ENCODE measurements at places on chromosomes 12 and 14.

- no peak overlapping the region for H3K27ac ChIP-seq
- no peaks in the 10 kb centered on the region for H3K36me3 ChIP-seq
- H3K4me1 ChIP-seq: peaks cover 7% of the 10 kb centered on the region
- H3K4me3 ChIP-seq: no peak overlapping the region
- peaks cover 20% of the 10 kb centered on the region for H3K27me3 ChIP-seq
- peak; percentile 55 for DNase-seq
Observed at GRCh38 chr12:52121824-52122539, 42.5 kb downstream of the SMIM41 start.

- peak within 1 kb of the TSS; percentile 60 for H3K27ac ChIP-seq
- H3K36me3 ChIP-seq: no peaks in the 10 kb centered on the region
- DNase-seq: peak; percentile 48
- H3K4me3 ChIP-seq: peak within 1 kb of the TSS; percentile 88
- peaks cover 31% of the 10 kb centered on the region for H3K4me1 ChIP-seq
- H3K27me3 ChIP-seq: no peaks in the 10 kb centered on the region
Observed at GRCh38 chr14:29927376-29928116, at the start of gene PRKD1. TSS of gene PRKD1 (minus strand) at chr14:29927847.

DNA sequence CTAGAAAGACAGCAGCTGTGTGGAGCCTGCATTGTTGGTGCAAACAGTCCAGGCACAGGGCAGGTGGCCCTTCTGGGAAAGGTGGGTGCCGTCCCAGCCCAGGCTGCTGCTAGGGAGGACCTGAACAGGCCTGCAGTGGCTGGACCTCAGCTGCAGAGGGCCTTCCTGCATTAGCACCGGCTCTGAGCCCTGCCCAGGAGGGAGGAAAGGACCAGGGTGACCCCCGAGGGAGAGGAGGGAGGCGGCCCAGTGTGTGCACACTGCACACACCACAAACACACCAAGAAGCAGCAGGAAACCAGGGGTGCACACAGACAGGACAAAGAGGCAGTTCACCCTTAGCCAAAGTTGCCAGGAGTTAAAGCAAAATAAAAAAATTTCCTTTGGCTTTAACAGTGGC is 8.0 kb upstream of the PGAM5 start:
- H3K27ac ChIP-seq: no peak overlapping the region
- DNase-seq: no peak
- no peak overlapping the region for H3K4me3 ChIP-seq

GRCh38 chr12:27517961-27518665 is 5.9 kb upstream of the PPFIBP1 start:
- H3K36me3 ChIP-seq: no peaks in the 10 kb centered on the region
- DNase-seq: no peak
- H3K27ac ChIP-seq: peak overlapping the region; percentile 77
- no peak overlapping the region for H3K4me3 ChIP-seq

GRCh38 chr14:97912217-97912616 is 1115.0 kb downstream of the VRK1 start:
- H3K4me3 ChIP-seq: no peak overlapping the region
- H3K4me1 ChIP-seq: peaks cover 3% of the 10 kb centered on the region

GRCh38 chr12:97275728-97276590 is 186.6 kb upstream of the RMST start:
- H3K27me3 ChIP-seq: no peaks in the 10 kb centered on the region
- H3K36me3 ChIP-seq: peaks cover 2% of the 10 kb centered on the region
- H3K4me3 ChIP-seq: peak overlapping the region; percentile 4
- DNase-seq: no peak

DNA sequence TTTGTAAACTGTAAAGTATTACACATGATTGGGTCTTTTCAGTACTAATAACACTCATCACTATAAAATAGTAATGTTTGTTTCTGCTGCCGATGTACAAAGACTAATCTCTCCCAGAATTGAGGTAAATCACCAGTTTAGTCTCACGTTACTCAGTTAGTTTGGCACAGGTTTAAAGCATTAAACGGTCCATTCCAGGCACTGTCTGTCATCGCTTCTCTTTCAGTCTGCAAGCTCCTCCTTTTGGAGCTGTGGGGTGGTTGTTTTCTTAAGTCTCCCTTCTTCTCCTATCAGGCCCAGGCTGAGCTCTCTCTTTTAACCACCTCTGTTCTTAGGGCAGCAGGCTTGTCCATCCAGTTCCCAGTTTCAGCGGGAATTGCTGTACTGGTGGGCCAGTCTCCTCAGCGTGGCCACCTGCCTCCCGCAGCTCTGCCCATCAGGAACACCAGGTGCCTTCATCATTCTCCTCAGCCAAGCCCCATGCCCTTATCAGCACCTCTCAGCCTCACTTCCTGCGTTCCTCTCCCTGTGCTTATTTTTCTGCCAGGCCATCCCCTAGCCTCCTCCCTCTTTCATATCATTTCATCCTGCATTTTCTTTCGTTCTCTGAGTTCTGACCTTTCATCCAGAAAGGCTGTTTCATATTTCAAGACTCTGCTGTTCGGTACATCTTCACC is 149.0 kb downstream of the TGFB3 start:
- no peak for DNase-seq
- no peak overlapping the region for H3K4me3 ChIP-seq
- peaks cover 52% of the 10 kb centered on the region for H3K4me1 ChIP-seq
- peak overlapping the region; percentile 77 for H3K27ac ChIP-seq
- H3K36me3 ChIP-seq: peaks cover 3% of the 10 kb centered on the region

DNA sequence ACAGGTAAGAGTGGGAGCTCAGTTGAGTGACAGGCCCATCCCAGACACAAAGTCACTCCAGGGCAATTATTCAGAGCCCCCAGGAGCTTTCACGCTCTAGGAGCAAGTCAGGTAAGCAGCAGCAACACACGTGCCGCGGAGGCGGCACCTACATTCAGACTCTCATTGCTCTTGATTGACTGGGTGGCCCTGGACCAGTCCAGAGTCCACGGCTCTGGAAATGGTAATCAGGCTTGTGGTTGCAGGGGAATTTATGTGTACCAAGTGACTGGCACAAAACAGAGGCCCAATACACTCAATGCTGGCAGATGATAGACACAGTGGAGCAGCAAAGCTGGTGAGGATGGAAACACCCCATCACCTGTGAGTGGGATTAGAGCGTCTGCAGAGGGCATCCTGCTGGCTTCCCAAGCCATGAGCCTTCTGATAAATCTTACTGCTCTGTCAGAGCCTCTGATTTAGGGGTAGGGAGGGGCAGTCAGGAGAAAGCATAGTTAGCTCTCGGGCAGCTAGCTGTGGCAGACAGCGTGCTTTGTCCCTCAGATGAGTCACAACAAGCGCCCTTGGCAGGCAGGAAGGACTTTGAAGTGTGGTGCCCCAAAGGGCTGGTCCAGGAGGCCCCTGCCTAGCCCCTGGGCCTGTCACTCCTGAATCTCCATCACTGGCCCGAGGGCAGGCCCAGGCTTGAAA is 344.7 kb downstream of the CACNA1C start:
- no peak for DNase-seq
- peaks cover 29% of the 10 kb centered on the region for H3K4me1 ChIP-seq
- H3K27me3 ChIP-seq: no peaks in the 10 kb centered on the region
- no peak overlapping the region for H3K4me3 ChIP-seq
- H3K36me3 ChIP-seq: no peaks in the 10 kb centered on the region

DNA sequence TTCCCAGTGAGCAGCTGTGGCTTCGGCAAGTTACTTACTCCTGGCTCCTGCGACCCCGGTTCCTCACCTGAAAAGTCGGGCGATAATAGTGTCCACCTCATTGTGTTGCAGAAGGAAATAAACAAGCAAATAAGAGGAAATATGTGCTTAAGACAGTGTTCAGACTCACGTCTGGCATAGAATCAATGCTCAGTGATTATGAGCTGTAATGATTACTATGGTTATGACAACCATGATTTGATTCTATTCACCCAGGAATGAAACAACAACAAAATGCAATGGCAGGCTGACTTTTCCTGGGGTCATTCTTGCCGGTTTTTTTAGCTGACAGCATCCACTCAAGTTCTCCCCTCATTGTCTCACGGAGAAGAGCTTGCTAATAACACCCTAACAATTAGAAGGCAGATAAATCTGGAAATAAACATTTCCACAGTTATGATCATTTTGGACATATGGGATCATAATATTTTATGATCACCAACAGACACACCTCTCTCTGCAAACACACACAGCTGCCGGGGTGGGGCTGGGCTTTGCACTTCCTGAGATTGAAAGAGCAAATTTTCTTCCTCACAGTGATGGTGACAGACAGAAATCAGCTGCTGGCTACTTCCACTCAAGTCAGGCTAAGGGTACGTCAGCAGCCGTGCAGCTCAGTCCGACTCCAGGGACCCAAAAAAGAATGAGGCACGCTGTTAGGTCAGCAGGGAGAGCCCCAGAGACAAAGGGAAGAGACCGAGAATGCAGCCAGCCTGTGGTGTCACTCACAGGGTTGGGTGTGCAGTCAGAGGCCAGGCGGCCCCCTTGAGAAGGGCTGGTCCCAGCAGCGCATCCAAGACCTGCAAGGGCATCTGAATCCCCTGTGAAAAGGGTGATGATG is 158.0 kb downstream of the RIMBP2 start:
- H3K4me3 ChIP-seq: no peak overlapping the region
- no peaks in the 10 kb centered on the region for H3K4me1 ChIP-seq
- H3K27me3 ChIP-seq: peaks cover 22% of the 10 kb centered on the region
- H3K36me3 ChIP-seq: no peaks in the 10 kb centered on the region
- no peak for DNase-seq
- H3K27ac ChIP-seq: no peak overlapping the region

DNA sequence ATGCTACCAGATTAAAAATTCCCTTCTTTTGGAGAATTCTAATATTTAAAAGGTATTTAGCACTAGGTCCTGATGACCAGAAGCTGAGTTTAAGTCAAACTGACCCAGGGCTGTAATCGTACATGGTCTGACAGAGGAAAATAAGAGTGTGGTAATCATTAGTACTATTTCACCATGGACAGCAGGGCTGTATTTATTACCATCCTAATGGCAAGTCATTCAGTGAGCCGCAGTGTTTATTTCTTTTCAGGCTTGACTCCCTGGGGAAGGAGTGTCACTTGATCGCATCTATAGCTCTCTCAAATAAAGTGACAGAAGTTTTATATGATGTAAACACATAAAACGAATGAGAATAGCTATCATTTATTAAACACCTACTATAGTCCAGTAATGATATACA is 261.8 kb downstream of the BTG1 start:
- no peaks in the 10 kb centered on the region for H3K27me3 ChIP-seq
- H3K4me3 ChIP-seq: no peak overlapping the region
- H3K27ac ChIP-seq: no peak overlapping the region
- no peak for DNase-seq
- peaks cover 49% of the 10 kb centered on the region for H3K4me1 ChIP-seq

DNA sequence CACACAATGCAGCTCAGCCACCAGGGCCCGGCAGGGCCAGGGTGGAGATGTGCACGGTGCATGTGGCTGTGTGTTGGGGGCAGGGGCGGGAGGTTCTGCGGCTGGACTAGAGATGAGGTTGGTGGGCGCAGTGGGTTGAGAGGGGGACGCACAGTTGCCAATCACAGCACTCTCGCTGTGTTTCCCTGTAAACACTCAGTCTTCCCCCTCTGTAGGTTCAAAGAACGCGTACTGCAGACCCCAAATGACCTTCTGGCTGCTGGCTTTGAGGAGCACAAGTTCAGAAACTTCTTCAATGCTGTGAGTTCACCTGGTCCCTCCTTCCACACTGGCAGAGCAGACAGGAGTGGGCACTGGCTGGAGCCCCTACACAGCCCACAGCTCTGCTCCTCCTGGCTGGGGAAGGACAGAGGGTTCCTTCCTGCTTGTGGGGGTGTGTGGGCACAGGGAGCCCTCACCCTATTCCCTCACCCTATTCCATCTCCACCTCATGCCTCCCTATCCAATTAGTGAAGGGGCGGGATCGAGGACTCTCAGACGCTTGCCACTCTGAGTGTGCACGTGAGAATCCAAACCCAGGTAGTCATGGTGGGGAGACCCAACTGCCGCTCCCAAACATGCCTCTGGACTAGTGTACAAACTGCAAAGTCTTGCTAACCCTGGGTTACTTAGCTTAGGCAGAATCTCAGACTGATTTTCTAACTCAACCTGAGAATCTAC is 17.8 kb downstream of the OTUB2 start:
- peaks cover 9% of the 10 kb centered on the region for H3K4me1 ChIP-seq
- no peak for DNase-seq
- peaks cover 3% of the 10 kb centered on the region for H3K36me3 ChIP-seq
- H3K27ac ChIP-seq: no peak overlapping the region
- no peaks in the 10 kb centered on the region for H3K27me3 ChIP-seq

DNA sequence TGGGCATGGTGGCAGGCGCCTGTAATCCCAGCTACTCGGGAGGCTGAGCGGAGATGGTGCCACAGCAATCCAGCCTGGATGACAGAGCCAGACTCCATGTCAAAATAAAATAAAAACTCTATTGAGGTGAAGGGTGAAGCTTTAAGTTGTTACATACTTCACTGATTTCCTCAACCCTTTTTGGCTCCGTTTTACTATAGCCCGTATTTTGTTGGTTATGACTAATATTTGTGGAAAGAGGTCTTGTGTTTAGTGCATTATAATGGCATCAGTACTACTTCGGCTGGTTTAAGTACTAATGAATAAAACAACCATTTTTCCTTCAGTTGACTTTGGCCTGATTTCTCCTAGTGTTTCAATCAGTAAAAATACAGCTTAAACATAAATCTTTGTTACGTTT is 27.0 kb upstream of the SLC2A14 start:
- H3K27me3 ChIP-seq: no peaks in the 10 kb centered on the region
- no peaks in the 10 kb centered on the region for H3K36me3 ChIP-seq
- peaks cover under 1% of the 10 kb centered on the region for H3K4me1 ChIP-seq
- no peak overlapping the region for H3K27ac ChIP-seq

DNA sequence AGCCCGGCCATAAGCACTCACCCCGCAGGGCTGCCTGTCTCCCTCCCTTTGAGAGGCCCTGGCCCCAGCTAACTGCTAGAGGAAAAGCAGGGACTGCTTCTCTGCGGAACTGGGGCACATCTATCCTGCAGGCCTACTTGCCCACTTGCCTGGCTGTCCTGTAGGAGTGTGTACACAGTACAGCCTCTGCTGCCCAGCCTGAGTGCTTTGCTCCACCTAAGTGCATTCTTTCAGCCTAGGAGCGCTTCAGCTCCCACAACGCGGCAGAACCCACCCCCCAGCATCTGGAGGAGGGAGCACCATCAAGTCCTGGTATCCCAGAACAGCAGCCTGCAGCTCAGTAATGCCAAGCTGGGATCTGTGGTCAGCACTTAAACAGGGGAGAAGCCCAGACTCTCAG is 79.9 kb upstream of the CD163 start:
- peaks cover 19% of the 10 kb centered on the region for H3K27me3 ChIP-seq
- H3K36me3 ChIP-seq: no peaks in the 10 kb centered on the region
- H3K4me3 ChIP-seq: no peak overlapping the region

- no peaks in the 10 kb centered on the region for H3K27me3 ChIP-seq
- no peak for DNase-seq
- H3K4me1 ChIP-seq: peaks cover 6% of the 10 kb centered on the region
- no peak overlapping the region for H3K4me3 ChIP-seq
Observed at GRCh38 chr12:16094437-16094836, 183.0 kb downstream of the SLC15A5 start.

Data from mesothelial cell of epicardium (in vitro differentiated cells).